ENCODE measurements at places on chromosomes 5 and 9.
A peak's percentile ranks its signal among the peaks of the same experiment; 100 is the strongest.

DNA sequence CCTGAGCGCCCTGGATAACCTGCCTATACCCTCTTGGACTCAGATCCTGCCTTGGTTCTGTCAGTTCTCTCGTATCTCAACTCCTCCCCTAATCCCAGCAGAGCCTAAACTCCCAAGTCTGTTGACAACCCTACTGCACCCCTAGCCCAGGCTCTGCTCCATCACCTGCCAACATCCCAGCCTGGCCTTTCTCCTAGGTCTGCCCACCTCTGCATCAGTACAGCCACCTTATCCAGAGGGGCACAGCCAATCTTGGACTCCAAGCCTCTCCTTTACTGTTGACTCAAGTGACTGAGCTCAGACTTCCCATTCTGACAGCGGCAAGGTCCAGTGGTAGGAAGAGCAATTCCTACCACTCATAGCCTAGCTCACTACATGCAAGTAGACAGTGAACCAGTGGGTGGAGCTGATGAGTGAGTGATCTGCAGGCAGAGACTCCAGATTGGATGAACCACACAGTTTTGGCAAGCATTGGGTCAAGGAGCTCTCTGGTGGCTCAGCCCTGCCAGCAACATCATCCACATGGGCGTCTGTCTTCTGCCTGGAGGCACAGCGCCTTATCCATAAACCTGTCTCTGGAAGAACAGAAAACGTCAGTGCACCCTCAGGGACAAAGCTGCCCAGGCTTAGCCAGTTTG lies 26.5 kb downstream of the TRMO start:
- DNase-seq, result no peak

DNA sequence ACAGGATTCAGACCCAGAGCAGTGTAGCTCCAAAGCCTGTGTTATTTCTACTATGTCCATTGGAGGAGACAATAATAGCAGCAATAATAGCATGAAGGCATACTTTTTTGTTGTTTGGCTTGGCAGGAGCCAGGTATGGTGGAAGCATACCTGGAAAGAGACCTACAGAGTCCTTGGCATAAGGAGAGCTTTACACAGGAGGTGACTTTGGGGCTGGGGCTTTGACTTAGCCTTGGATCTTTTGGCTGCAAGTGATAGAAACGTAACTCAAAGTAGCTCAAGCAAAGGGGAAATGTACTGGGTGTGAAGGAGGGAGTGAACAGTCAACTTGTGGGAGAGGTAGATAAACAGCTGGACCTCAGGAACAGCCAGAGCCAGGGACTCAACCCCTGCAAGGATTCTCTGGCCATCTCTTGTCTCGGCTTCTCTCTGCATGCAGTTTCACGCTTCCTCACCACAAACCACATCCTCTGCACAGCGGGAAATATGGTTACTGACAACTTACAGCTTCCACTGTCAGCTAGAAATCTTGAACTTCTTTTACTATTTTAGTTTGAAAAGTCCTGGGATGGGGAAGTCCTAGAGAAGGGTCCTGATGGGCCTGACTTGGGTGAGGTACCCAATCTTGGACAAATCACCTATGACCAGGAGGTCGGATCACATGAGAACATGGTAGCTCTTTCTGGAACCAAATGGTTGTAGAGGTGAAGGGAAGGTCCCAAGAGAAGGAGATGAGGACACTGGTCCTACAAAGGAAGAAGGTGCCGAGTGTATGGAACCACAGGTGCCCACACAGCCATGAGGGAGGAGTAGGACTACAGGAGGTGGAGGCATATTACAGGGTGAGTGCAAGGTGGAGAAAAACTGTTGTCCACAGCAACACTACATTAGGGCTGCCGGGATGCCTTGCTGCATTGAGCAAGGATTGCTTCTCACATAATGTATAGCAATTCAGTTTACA lies 47.0 kb upstream of the TGFBR1 start:
- DNase-seq, result no peak

DNA sequence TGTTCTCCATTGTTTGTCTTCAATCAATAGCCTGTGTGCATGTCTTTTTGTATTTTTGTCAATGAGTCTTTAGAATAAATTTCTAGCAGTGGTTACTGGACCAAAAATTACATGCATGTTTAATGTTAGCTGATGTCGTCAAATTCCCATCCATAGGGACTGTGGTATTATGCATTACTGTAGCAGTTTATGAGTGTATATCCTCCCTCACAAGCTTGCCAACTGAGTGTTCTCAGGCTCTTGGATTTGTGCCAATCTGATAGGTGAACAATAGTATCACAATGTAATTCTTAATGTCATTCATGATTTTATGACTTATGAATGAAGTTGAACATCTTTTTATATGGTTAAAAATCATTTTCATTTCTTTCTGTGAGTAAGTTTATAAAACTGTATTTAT lies 13.0 kb downstream of the SNX24 start:
- no peak for DNase-seq

DNA sequence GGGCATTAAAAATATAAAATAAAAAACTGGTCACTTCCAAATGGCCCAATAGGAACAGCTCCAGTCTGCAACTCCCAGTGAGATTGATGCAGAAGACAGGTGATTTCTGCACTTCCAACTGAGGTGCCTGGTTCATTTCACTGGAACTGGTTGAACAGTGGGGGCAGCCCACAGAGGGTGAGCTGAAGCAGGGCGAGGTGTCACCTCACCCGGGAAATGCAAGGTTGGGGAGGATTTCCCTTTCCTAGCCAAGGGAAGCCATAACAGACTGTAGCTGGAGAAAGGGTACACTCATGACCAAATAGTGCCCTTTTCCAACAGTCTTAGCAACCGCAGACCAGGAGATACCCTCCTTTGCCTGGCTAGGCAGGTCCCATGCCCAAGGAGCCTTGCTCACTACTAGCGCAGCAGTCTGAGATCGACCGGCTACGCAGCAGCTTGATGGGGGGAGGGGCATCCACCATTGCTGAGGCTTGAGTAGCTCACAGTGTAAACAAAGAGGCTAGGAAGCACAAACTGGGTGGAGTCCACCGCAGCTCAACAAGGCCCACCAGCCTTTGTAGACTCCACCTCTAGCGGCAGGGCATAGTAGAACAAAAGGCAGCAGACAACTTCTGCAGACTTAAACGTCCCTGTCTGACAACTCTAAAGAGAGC lies 12.7 kb downstream of the RLN1 start:
- DNase-seq, result no peak

DNA sequence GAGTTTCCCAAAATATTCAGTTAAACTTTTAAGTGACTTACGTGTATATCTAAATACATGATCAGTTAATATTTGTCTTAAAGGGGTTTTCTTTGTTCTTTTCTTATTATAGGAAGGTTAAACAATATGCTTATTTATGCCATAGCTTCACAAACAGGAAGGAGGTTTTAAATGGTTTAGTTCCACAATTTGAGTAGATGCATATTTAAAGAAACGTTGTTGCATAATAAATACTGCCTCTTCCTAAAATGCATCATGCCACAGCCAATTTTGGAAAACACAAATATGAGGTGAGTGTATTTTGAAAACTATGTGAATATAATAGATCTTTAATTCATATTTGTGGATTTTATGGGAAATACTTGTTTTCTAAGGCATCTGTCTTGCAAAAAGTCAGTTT lies 2.5 kb upstream of the ADRB2 start:
- DNase-seq, result no peak

DNA sequence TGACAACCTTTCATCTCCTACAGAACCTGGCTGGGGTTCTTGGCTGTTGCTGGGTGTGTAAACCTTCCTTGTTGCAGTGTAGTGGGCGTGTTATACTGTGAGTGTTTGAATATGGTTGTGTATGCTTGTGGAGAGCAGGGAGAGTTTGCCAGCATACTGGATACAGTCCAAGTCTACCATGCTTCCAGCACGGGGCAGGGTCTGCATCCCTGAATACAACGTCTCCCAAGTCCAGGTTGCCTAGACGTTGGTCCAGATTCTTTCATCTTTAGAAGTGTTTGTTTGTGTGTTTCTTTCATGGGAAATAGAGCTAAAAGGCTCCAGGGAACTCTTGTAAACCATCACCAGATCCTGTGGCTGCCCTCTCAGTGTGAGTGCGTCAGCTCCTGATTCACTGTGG lies 46.4 kb downstream of the SYK start:
- DNase-seq, result no peak

- no peak for DNase-seq
Measured at GRCh38 chr9:130805510-130806326, 29.3 kb upstream of the ABL1 start.

GRCh38 chr9:5633243-5633642 lies 4.3 kb downstream of the RIC1 start:
- no peak for DNase-seq

DNA sequence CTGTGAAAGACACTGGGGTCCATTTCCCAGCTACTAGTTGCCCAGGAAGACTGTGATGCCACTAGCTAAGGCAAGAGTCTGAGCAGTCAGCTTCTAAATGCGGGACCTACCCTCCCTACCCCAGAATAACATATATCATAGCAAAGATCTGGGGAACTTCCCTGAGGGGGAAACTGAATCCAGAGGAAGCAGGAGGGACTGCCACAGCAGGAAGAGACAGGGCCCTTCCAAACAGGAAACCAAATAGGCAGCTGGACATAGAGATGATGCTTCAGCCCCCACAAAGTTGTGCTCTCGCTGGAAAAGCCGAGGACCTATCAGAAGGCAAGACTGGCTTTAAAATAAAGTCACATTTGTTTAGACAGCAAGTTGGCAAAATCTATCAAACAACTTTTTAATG lies 51.1 kb downstream of the KLHL3 start:
- DNase-seq, result no peak

DNA sequence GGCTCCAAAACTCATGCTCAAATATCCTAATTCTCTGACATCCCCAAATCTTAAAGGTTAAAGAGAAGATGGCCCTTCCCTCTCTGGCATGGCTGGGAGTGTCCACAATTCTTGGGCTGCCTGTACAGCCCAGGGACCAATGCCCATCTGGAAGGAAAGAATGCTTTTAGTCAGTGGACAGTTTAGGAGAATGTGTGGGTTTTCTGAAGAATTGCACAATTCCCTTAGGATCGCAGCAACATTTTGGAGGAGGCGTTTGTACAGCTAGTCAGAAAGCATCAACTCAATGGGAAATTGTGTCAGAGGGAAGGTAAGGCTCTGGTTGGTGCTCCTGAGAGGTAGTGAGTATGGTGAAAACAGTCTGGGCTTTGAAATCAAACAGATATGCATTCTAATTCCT lies 15.0 kb downstream of the FAM193B start:
- DNase-seq, result peak; percentile 77

DNA sequence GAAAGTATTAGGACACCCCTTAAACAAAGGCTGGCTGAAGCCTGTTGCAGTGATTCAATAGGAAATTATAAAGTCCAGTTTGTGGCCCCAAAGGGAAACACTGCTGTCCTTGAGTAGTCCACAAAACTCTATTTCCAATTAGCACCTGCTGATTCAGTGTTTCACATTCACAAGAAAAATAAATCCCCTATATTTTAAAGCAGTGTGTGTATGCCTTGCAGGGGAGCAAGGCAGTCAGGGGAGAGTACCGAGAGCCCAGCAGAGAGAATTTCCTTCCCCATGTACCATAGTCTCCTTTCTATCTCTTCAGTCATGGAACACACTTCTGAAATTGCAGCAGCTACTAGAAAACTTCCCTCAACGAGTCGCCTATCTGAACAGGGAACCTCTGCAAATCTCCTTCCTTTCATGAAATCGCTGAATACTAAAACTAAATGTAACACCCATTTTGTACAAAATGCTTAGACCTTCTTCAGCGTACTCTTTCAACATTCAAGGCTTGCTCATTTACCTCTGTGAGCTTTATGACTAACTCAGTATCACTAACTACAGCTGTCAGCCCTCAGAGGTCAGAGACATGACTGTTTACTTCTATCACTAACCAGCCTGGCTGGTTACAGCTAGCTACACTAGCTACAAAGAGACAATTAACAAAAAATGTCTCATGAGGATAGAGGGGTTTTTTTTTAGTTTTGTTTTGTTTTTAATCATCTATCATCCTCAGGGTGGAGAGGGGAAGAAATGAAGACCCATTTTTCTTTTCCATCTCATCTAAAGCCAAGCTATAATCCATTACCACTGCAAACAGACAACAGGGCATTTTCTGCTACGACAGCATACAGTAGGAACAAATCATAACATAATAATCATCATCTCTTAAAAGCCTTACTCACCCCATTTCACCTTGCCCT lies 188.7 kb downstream of the EBF1 start:
- no peak for DNase-seq

- no peak for DNase-seq
Measured at GRCh38 chr9:1271367-1271766, 221.2 kb downstream of the DMRT2 start.
